ENCODE measurements at places on chromosomes 4 and X.

- DNase-seq: no peak
Measured at GRCh38 chrX:33252306-33252825, 41.0 kb upstream of the DMD start.

DNA sequence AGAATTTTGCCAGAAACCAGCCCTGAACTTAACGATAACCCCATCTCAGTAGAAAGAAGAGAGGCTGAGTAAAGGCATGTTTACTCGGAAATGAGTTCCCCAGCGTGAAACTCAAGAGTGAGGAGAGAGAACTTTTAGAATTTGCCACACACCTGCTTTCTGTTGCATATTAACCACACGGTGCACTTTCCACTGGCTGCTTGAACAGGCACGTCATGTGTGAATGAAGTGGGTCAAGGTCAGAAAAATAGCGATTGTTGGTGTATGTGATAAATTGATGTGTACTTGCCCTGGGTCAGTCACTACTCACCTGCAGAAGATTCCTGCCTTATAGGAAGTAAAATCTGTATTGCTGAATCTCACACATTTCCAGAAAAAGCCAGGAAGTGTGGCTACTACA lies 395.7 kb downstream of the TRIML1 start:
- no peak for DNase-seq

DNA sequence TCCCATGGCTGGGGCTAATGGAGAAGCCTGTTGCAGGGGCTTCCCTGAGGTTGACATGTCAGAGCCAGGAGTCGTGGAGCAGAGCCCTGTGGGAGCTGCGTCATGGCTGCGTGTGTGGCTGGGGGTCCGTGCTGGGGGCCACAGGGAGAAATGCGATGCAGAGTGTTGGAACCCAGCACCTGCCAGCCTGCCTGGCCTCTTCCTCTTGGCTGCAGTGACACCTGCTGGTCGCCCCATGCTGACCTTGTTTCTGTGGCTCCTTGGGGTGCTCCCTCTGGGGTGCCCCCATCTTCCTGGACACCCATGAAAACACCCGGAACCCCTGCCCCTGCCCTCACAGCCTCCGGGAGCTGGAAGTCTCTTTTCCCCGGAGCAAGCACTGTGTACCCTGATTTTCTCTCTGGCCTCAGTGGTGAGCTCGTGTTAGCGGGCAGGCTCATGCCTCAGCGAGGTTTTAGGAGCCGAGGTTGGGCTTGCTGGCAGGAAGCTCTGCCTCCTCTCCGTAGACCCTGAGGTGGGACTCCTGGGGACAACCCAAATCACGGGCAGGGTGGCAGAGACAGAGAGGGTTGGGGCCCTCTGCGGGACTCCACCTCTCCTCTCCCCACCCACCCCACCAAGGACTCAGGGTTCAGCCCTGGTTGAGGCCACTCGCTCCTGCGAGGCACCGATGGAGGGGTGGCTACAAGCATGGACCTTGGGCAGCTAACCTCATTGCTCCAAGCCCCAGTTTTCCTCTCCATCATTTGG lies 103.7 kb downstream of the SORCS2 start:
- DNase-seq: peak; percentile 22

DNA sequence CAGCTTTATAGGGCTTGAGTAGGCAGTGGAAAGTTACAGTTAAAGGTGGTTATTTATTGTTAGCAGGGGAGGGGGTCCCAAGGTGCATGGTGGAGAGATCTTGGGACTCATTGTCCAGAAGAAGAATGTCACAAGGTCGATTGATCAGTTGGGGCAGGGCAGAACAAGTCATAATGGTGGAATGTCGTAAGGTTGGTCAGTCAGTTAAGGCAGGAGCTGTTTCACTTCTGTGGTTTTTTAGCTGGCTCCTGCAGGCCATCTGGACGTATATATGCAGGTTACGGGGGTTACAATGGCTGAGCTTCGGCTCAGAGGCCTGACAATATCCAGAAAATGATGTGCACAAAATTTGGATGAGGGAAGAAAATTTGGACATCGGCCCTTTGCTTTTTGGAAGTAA lies 7.1 kb downstream of the OFD1 start:
- DNase-seq: no peak

- no peak for DNase-seq
Measured at GRCh38 chr4:174794543-174795094, 34.4 kb downstream of the GLRA3 start.

DNA sequence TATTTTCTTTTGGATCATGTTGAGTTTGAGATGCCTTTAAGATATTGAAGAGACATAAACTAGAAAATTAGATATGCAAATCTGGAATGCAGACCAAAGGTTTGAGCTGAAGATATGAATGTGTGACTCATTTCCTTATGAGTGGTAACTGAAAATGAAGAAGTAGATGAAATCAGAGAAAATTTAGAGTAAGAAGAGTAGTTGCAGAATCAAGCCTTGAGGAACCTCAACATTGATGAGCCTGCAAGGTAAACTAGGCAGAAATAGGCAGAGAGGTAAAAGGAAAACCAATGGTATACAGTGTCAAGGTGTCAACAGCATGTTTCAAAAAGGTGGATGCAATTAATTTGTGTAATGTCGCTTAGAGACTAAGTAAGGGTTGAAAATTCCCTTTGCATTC lies 142.8 kb downstream of the MOSPD2 start:
- DNase-seq: no peak

DNA sequence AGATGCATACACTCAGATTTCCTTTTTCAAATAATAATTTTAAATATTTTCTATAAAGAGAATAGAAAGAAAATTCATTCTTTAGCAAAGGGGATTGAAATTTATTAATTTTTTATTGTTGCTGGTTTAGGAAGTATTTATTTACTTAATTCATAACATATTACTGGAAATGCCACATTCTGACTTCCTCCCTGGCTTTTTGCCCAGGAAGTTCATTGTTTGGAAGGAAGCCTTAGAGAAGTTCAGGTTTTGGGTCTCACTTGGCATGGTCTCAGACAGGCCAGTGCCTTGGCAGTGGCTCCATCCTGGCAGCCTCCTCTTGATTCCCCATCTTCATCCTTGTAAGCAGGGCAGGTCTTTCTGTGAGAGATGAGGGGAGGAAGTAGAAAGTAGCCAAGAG lies 50.5 kb downstream of the IL15 start:
- no peak for DNase-seq
